ENCODE measurements at places on chromosomes 6 and 20.
A peak's percentile ranks its signal among the peaks of the same experiment; 100 is the strongest.

- DNase-seq, result no peak
These were observed 46.7 kb upstream of the RALGAPA2 start for GRCh38 chr20:20759132-20759531.

DNA sequence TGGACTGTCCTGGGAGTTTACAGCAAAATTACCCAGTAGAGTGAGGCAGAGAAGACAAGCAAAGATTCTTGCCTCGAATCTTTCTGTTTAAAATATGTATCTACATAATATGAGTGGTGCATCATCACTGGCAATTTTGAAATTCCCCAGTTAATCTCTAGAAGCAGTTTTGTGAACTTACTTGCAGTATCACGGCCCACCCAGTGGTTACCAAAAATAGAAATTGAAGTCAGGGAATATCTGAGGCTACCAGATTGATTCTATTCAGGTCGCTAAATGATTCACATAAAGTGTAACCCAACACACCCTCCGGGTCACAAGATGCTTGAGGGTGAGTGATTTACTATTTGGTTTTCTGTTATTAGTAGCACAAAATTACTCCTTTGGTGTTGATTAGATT lies 111.9 kb downstream of the PPP1R14C start:
- peak; percentile 91 for DNase-seq

- DNase-seq, result no peak
These were observed 34.9 kb downstream of the FOXC1 start for GRCh38 chr6:1644516-1645060.

GRCh38 chr20:42688576-42688975 lies 501.1 kb downstream of the PTPRT start:
- no peak for DNase-seq
